ENCODE measurements at places on chromosomes 7 and 10.
A peak's percentile ranks its signal among the peaks of the same experiment; 100 is the strongest.

DNA sequence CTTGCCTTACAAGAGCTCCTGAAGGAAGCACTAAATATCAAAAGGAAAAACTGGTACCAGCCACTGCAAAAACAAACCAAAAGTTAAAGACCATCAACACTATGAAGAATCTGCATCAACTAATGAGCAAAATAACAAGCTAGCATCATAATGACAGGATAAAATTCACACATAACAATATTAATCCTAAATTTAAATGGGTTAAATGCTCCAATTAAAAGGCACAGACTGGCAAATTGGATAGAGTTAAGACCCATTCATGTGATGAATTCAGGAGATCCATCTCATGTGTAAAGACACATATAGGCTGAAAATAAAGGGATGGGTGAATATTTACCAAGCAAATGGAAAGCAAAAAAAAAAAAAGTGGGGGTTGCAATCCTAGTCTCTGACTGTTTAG, 29.6 kb downstream of the COG5 start:
- DNase-seq, result no peak

- DNase-seq, result no peak
Measured at GRCh38 chr7:101511965-101512364, 117.1 kb downstream of the MYL10 start.

DNA sequence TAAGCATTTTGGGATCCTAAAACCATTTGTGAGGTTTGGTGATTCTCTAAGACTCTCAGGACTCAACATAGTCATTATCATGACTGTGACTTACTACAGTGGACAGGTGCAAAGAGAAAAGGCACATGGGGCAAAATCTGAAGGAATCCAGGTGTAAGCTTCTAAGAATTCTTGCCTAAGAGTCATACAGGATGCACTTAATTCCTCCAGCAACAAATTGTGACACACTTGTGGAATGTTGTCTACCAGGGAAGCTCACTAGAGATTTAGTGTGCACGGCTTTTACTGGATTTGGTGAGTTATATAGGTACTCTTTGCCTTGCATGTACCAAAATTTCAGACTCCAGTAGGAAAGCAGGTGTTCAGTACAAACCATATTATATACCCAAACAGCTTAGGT, 47.9 kb downstream of the WAC start:
- DNase-seq, result no peak

GRCh38 chr10:123558651-123559050, 107.5 kb upstream of the GPR26 start:
- no peak for DNase-seq

- peak; percentile 23 for DNase-seq
Measured at GRCh38 chr10:63267414-63268148, 134.5 kb downstream of the NRBF2 start.

DNA sequence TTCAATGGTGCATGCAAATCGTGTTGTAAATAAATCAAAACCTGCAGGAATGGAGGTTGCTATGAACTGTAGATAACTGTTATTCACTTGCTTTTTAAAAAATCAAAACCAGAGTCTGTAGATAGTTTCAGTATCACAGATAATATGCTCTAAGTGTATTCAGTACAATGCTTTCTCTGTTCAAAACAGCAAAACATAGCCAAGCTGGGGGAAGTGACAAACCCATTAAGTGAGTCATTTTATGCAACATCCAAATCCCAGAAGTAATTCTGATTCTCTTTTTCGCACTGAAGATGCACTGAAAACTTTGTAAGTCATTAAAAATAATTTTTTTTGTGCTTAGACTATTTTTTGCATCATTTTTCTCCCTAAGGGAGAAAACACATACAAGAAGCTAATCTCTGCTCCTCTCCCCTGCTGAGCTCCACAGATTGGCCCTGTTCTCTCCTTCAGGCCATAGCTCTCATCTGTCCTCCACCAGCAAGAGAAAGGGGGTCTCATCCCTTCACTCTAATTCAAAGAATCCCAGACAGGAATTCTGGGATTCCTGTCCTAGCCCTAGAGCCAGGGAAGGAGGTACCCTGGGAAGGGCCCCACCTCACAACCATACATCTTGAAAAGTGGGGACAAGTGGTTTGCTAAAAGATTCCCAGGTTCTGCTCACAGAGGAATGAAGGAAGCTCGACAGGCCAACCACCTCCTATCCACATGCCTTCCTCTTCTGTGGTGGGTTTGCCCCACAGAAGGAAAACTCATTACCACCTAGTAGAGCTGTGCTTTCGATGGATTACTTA, 4.9 kb downstream of the PRTFDC1 start:
- no peak for DNase-seq
